ENCODE measurements at places on chromosomes 4 and X.
A peak's percentile ranks its signal among the peaks of the same experiment; 100 is the strongest.

- no peak for DNase-seq
Observed at GRCh38 chr4:8236106-8236919, 33.2 kb upstream of the HTRA3 start.

DNA sequence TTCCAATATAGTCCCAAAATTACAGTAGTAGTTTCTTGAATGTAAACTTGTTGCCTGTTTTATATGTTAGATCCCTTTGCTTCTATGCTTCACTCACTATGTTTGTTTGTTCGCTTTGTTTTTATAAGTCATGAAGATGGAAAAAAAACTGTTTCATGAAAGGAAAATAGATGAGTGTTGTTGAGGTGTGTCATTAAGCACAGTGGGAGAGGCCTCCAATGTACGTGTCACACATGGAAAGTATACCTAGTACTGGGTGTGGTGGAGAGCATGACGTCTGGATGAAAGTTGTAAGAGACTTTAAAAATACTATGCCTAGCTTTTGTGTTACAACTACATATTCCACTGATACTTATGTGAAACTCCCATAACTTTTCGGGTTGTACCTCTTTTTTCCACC lies 28.4 kb downstream of the PLS3 start:
- DNase-seq: no peak

- DNase-seq: no peak
Observed at GRCh38 chr4:169414913-169415312, 144.2 kb upstream of the SH3RF1 start.

- DNase-seq: no peak
Observed at GRCh38 chr4:41613386-41613785, 75.4 kb downstream of the LIMCH1 start.

DNA sequence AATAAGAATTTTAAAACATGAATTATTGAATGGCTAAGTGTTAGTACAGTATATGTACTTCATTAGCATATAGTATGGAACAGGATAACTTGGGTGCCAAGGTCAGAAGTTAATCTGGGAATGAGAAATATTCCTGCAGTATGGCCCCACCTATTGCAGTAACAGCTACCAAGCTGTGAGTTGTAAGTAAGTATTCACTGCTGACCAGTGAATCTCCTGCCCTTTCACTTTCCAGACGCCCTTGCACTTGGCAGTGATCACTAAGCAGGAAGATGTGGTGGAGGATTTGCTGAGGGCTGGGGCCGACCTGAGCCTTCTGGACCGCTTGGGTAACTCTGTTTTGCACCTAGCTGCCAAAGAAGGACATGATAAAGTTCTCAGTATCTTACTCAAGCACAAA lies 105.1 kb downstream of the NFKB1 start:
- DNase-seq: no peak

- no peak for DNase-seq
Observed at GRCh38 chrX:9749146-9749692, 16.4 kb downstream of the GPR143 start.

GRCh38 chr4:186144946-186145569 lies 40.6 kb downstream of the FAM149A start:
- no peak for DNase-seq

DNA sequence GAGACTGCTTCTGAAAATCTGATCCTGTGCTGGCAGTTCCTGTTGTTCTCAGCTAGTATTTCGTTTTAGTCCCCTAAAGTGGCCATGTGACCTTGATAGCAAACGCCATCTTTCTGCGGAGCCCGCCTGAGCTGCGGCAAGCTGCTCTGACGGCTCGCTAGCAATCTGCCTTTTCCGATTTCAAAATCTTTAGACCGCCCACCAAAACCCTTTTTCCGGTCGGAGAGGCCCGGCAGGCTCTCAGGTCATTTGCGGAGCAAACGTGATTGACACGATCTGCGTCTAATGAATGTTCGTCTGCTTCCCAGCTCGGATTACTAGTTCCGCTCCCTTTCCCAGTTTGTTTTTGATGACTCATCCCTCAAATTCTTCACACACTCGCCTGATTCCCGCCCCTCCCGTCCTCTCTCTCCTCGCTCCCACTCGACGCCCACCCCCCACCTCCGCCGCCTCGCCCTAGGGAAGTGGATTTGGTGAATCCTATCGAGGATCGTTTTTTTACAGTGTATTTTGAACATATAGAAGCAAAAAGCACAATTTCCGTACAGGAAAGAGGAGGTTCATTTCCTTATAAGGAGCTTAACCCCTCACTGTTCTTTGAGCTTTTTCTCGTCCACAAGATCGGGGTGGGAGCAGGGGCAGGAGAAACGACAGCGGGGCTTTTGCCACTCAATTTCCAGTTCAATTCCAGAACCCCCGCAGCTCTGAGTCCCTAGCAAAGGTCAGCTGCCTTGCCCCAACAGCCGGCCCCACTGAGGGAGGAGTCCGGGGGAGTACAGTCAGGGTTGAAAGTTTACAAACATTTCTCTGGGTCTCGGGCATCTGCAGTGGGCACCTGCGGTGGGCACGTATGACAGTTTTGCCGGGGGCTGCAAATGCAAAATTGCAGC lies 37.5 kb downstream of the NLGN3 start:
- DNase-seq: peak; percentile 81

- DNase-seq: no peak
Observed at GRCh38 chrX:1465286-1466231, 12.8 kb upstream of the ASMTL start.

DNA sequence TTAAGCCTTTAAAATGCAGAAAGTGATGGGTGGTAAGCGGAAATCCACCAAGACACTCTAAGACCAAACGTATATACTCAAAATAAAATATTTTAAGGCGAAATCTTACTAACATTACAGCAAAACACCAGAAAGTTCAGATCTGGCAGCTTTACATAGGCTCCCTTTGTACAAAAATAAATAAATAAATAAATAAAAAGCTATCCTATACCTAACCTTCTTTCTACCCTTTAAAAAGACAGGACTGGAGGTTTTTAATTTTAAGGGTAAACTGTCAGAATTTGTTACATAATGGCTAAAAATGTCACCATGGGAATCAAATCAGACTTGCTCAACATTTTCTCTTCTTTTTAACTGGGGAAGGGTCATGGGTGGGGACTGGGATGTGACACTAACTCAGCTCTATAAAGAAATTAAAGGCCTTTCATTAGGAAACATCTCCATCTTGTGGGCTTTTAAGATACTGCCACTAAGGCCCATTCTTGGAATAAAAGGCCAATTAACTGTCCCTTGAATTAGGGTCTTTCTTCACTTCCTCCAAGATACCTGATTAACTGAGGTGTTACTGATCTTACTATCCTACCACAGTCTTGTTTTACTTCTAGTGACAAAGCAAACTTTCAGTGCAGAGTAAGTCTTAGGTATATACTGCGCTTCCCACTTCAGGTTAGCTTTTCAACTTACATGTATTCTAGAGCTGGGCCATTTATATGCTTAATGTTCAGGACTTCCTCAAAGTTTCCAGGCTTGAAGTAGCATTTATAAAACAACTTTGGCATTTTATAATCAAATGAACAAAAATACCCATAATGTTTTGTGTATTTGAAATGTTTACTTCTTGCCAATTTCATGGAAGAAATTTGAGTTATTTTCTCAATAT lies 13.3 kb downstream of the HNRNPD start:
- peak; percentile 14 for DNase-seq

- no peak for DNase-seq
Observed at GRCh38 chr4:53121264-53121865, 244.5 kb downstream of the SCFD2 start.

- DNase-seq: no peak
Observed at GRCh38 chr4:186587416-186588018, 32.1 kb upstream of the MTNR1A start.

DNA sequence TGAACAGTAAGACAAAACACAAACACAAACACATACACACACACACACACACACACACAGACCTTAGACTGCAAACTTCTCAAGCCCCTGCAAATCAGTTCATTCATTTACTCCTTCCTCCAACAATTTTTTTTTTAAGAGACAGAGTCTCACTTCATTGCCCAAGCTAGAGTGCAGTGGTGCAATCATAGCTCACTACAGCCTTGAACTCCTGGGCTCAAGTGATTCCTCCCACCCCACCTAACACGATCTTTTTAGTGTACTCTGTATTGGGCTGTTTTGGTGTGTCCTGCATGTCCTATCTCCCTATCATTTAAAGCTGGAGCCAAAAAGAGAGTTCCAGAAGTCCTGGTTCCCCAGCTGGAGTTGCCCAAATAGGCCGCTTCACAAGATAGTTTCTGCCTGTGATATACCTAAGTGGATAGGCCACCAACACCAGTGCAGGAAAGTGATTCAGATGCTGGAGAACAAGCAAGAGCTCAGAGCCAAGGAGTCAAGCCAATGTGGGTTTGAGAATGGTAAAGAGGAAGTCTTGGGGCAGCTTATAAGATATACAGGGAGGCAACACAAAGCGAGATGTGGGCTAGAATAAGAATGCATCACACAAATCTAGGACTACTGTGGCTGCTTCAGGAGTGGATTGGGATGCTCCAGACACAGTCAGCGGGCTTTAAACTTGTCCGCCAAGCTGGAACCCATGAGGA lies 85.4 kb upstream of the RAPGEF2 start:
- DNase-seq: no peak

DNA sequence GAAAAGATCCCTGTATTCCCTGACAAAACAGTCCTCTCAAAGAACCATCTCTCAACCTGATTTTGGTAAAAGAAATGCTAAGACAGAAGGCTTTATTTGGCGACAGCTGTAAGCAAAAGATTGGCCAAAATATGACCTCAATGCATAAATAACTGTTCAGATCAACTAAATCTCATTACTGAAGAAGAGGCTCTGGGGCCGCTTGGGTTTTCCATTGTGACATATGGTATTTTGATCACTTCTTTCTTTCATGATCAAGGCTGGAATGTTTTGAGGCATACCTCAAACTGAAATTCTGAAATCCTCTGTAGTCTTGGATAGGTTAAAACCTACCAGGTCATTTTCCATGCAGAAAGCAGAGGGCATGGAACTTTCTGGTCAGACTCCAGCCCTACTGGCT lies 106.3 kb downstream of the C4orf51 start:
- DNase-seq: no peak

DNA sequence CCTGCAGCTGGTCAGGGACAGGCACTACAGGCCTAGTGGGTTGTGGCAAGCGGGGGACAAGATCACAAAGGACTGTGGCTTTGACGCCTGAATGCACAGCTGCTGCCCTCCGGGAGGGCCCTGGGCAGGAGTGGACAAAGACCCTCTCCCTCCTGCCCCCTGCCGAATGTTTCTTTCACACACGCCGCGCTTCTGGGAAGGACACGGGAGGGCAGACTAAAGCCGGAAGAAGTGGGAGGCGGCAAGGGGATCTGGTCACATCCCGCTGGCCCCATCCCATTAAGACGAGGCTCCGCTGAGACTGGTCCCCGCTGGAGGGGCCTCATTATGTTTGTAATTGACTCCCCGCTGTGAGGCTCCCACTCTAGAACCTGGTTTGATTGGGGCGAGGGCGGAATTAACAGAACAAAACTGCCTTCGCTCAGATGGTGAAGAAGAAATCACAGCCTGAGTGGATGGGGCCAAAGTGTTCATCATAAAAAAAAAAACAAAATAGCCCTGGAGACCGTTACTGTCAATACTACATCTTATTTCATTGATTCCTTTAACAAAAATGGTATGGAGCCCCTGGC lies 37.8 kb upstream of the PSAPL1 start:
- DNase-seq: no peak

DNA sequence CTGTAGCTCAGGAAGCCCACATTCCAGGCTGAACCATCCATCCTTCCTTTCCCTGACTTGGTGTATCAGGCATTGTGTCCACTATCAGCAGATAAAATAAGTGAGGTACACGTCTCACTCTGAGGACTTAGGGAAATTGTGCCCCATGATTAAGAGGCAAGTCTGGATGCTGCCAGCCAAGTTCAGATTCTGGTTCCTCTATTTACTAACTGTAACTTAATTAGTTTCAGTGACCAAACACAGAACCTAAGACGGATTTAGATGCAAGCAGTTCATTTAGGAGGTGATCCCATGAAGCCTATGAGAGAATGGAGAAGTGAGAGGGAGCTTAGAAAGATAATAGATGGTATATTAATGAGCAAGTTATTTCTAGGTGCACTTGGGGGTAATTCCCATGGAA lies 56.6 kb upstream of the PACRGL start:
- no peak for DNase-seq

GRCh38 chrX:68684291-68684918 lies 36.9 kb downstream of the STARD8 start:
- DNase-seq: no peak

GRCh38 chr4:15213302-15213970 lies 211.2 kb downstream of the CPEB2 start:
- no peak for DNase-seq

- DNase-seq: no peak
Observed at GRCh38 chr4:14257903-14258302, 630.4 kb upstream of the BOD1L1 start.

DNA sequence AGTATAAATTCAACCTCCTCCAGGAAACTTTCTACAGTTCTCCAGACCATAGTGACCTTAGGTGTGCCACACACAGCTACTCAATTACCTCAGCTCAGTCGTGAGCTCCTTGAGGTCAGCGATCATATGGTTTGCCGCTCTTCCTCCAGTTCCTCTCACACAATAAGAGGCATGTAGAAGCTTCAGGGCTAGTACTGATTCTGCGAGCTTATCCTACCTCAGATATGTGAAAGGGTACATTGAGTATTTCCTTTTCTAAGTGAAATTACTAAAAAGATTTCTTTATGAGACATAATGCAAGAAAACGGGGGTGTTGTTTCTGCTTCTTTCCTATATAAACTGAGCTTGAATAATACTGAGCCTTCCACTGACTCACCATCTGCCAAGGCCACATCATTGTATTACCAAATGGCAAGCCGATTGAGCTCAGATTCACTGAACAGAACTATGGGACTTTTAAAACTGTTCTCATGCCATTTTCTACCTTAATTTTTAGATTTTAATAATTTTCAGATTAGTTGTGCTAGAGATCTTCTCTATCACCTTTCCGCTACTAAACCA lies 183.1 kb downstream of the HS6ST2 start:
- DNase-seq: no peak

DNA sequence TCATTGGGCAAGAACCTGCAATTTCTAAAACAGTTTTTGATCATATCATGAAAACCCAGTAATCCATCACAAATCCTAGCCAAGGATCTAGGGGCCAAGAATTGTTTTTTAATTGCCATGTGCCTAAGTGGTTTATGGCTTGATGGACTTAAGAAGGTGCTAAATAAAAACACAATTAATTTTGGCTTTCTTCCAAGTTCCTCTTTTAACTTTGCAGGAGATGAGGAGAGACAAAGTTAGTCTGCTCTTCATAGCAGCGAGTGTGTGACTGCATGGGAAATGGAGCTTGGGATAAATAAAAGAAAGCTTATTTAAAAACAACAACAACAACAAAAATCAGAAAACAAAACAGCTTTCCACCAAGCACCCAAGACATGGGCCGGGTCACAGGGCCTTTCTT lies 41.4 kb downstream of the ARHGEF9 start:
- DNase-seq: no peak
